ENCODE measurements at places on chromosomes 2 and 18.

DNA sequence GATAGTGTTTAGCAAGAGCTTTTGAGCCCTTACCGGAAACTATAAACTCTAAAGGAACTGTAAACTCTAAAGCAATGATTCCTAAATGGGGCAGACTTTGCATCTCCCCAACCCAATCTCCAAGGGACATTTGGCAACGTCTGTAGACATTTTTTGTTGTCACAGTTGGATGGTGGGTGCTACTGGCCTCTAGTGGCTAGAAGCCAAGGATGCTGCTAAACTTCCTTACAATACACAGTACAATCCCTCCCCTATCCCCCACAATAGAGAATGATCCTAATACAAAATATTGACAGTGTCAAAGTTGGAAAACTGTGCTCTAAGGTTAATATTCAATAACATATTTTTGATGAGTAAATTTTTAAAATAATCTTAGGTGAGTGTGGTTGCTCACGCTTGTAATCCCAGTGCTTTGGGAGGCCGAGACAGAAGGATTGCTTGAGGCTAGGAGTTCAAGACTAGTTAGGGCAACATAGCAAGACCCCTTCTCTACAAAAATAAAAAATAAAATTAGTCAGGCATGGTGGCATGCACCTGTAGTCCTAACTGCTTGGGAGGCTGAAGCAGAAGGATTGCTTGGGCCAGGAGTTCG, 66.7 kb downstream of the PTPN4 start:
- DNase-seq = peak; percentile 40

- no peak for DNase-seq
Observed at GRCh38 chr18:74806073-74806472, 208.4 kb downstream of the ZNF407 start.

GRCh38 chr2:176680916-176681516, 411.8 kb downstream of the MTX2 start:
- DNase-seq = no peak

GRCh38 chr2:1488851-1489250, 75.6 kb downstream of the TPO start:
- no peak for DNase-seq

- no peak for DNase-seq
Observed at GRCh38 chr2:43052944-43053306, 173.5 kb downstream of the ZFP36L2 start.

GRCh38 chr18:59263661-59264060, 9.6 kb downstream of the RAX start:
- DNase-seq = no peak

GRCh38 chr2:71235930-71236587, 9.2 kb upstream of the PAIP2B start:
- DNase-seq = no peak

- DNase-seq = no peak
Observed at GRCh38 chr2:207332480-207333212, 166.9 kb upstream of the KLF7 start.

GRCh38 chr2:62774555-62775366, 69.2 kb downstream of the EHBP1 start:
- no peak for DNase-seq
